Stimulated activated CD8-positive, alpha-beta memory T cell treated with anti-CD3 and anti-CD28 coated beads, Interleukin-15, amount 100 ng/mL, for 1 hour (primary cell): ENCODE measurements at places on chromosomes 5 and 9.
A peak's percentile ranks its signal among the peaks of the same experiment; 100 is the strongest.

DNA sequence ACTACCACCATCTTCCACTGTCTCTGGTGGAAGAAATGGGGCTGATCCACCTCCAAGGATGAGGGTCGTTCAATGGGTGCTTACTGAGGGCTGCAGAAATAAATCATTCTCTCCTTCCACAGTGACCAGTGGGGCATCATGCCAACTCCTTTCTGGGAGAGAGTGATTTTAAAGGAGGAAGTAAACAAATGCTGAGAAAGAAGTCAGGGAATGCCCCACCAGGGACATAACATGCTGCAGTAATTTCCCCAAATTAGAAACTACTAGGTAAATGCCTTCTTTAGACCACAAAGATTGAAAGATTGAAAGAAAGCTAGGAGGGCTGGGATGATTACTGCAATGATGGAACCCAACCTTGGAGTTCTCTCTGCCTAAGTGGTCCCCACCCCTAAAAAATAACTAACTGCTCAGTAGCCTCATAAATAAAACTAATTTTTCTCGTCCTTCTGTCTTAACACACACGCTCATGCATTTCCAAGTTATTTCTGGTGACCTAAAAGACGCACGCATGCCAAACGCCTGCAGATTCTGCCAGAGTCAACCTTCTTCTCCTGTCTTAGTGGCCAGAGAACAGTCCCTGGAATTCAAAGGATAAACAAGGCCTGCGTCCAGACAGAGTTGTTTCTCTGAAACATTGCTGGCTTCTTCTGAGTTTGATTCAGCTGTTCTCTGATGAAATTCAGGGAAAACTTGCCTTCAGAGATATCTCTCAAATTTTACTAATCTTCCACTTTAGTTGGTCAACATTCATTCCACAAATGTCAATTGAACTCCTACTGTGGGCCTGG is 250.0 kb downstream of the NR3C1 start:
- no peak for DNase-seq

DNA sequence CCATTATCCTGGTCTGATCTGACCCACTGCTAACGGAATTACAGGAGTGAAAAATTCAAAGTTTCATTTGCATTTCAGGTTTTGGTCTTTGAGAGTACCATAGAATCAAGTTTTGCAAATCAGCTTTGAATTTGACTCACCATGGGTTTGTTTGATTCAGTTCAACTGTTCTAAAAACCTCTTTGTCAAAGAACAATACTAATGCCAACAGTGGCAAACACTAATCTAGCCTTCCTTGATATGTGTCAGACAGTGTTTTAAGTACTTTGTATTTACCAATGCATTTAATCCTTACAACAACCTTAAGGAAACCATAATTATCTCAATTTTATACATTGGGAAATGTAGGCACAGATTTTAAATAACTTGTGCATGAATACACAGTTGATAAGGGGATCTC is 10.1 kb upstream of the FSD1L start:
- no peak for DNase-seq

- no peak for DNase-seq
Measured at GRCh38 chr5:26519245-26519644, 519.1 kb downstream of the CDH9 start.

GRCh38 chr9:133476036-133476931 is 2.6 kb downstream of the SLC2A6 start:
- no peak for DNase-seq

- DNase-seq: no peak
Measured at GRCh38 chr5:168382421-168382820, 91.0 kb downstream of the WWC1 start.

GRCh38 chr5:165579911-165580310 is 2074.5 kb downstream of the MAT2B start:
- DNase-seq: no peak

DNA sequence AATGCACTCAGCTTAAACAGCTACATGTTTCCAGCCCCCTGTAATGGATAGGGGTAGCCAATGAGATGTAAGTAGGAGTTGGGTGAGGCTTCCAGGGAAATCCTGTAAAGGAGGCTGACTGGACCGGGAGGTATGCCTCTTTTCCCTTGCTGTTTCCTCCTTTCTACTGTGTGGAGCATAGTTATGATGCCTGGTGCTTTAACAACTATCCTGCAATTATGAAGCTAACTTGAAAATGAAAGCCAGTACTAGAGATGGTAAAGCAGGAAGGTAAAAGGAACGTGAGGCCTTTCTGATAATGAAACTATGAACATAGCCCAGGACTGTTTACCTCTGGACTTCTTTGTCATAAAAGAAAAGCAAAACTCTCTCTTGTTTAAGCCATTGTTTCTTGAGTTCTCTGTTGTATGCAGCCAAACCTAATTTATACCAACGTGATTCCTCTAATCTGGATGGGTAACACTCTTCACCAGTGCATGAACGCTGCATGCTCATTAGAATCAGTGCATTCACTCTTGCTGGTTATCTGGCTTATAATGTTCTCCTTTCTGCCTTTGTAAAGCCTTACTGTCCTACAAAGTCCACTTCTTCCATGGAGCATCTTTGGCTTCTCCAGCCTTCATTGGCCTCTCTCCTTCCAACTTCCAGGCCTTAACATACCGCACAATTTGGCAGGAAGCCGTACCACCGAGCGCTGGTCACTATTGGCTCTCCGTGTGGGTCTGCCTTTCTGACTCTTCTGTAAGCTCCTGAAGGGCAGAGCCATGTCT is 8.3 kb upstream of the ARHGEF28 start:
- DNase-seq: no peak

GRCh38 chr9:134669399-134669955 is 27.9 kb downstream of the COL5A1 start:
- no peak for DNase-seq

- peak; percentile 20 for DNase-seq
Measured at GRCh38 chr5:68216245-68217046, 890 bp downstream of the PIK3R1 start.

GRCh38 chr5:24598956-24599355 is 45.8 kb downstream of the CDH10 start:
- no peak for DNase-seq

- DNase-seq: no peak
Measured at GRCh38 chr5:42235837-42236236, 187.4 kb upstream of the GHR start.

DNA sequence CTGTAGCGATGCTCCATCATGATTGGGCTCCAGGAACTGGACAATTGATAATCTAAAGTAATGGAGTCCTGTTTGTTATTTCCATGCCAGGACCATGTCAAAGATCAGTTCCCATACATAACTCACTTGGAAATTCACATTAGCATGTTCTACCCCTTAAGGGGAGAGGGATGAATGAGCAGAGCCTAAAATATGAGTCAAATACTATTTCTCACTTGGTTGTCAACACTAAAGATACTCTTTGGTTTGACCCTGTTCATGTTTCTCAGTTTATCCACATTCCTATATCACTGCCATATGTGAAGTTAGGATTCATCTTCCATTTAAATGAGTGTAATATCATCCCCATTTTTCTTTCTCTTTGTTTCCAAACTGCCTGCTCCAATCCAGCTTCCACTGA is 321.6 kb upstream of the PAPPA start:
- no peak for DNase-seq

DNA sequence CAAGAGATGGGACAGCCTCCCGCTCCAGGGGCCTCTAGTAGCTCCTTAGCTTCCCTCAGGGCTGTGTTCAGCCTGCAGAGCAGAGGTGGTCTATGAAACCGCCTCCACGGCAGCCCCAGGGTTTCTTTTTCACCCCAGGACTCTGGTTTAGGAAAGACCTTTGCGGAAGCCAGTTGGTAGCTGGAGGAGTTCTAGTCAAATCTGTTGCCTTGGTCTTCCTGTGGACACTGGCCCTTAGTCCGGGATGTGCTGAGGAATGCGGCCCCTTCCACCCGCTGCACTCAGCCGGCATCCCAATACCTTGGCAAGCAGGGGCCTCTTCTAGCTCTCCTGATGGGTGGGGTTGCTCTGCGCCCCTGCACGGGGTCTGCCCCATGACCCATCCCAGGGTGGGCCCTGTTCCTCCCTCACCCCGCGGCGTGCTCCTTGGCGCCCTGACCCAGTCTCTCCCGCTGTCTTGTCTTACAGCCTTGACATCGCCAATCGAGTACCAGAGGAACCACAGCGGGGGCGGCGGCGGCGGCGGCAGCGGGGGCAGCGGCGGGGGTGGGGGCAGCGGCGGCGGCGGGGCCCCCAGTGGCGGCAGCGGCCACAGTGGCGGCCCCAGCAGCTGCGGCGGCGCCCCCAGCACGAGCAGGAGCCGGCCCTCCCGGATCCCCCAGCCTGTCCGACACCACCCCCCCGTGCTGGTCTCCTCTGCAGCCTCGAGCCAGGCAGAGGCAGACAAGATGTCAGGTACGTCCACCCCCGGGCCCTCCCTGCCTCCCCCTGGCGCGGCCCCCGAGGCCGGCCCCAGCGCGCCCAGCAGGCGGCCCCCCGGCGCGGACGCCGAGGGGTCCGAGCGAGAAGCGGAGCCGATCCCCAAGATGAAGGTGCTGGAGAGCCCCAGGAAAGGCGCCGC is 94.3 kb upstream of the OTULINL start:
- DNase-seq: no peak

DNA sequence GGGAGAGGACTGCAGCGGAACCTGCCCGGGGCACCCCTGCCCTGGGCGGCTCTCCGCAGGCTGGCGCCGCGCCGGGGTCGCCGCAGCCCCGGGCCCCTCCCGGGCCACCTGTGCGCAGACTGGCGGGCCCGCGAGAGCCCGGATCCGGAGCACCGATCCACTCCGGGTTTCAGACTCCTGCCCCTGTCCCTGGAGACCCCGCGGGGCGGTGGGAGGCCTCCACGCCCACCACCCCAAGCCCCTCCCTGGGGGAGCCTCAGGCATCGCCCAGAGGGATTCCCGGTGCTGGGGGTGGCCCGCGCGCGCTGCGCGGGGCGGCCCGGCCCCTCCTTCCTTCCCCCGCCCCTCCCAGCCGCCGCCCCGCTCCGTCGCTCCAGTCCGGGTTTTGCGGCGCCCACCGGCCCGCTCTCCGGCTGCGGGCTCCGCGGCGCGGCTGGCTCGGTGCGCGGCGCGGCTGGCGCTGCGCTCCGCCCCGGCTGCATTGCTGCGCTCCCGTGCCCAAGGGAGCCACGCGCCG is at the start of gene UNC5A:
Gene UNC5A, plus strand, starts transcription at position 479 of the 517 bp plus-strand sequence. CDS start 192 bp downstream, outside the sequence.
- DNase-seq: no peak

GRCh38 chr5:139872851-139873794 is 77.5 kb downstream of the PSD2 start:
- DNase-seq: no peak

- no peak for DNase-seq
Measured at GRCh38 chr9:37426846-37427245, 4.3 kb downstream of the GRHPR start.

DNA sequence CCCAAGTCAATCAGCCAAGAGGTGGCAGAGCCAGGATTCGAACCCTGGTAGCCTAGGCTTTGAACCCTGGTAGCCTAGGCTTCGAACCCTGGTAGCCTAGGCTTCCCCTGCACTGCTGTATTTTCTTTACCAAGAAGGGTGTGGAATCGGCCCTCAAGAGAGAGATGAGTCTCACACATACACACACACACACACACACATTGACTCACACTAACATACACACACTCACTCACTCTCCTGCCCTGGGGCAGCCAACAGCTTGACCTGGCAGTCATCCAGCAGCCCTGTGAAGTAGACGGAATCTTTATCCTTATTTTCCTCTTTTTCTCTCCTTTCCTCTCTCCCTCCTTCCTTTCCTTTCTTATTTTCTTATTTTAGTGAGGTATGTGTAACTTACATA is 55.4 kb upstream of the RPL26L1 start:
- DNase-seq: no peak

GRCh38 chr5:123178683-123179082 is 89.6 kb downstream of the PRDM6 start:
- DNase-seq: no peak
